Small intestine (tissue), 16 donors: ENCODE measurements at places on chromosomes 3 and 15.

DNA sequence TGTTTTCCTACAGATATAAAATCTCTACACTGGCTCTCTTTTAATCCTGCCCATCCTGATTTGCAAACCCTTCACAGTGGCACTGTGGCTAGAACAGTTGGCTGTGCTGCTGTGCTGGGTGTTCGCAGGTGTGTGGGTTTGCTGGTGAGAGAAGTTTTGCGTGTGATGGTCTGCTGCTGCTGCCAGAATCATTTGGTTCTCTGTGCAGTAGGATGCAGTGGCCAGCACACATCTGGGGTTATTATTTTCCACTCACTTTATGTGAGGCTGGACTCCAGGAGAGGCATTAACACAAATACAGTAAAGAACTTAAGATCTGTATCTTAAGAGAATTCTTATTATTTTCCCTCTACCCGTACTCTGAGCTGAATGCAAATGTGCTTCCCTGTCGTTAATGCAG, 16.0 kb upstream of the PSMD6 start:
- H3K4me3 ChIP-seq: no peak overlapping the region
- H3K27ac ChIP-seq: no peak overlapping the region
- no peaks in the 10 kb centered on the region for H3K36me3 ChIP-seq
- H3K27me3 ChIP-seq: peaks cover 6% of the 10 kb centered on the region
- H3K4me1 ChIP-seq: no peaks in the 10 kb centered on the region
- no peak for DNase-seq

DNA sequence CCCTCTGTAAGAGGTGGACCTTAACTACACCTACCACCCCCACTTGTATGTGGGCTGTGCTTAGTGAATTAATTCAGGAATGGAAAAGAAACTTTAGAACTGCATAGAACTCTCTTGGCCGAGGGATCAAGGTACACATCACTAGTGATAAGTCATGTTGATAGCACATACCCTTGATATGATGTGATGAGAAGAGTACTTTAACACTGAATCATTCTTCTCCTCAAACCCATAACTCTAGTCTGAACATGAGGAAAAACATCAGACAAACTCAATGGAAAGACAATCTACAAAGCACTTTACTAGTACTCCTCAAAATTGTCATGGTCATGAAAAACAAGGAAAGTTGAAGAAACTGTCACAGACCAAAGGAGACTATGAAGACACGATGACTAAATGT, 87.6 kb downstream of the P2RY1 start:
- H3K36me3 ChIP-seq: no peaks in the 10 kb centered on the region
- no peaks in the 10 kb centered on the region for H3K4me1 ChIP-seq
- no peaks in the 10 kb centered on the region for H3K27me3 ChIP-seq
- H3K27ac ChIP-seq: no peak overlapping the region
- peak; percentile 19 for DNase-seq

DNA sequence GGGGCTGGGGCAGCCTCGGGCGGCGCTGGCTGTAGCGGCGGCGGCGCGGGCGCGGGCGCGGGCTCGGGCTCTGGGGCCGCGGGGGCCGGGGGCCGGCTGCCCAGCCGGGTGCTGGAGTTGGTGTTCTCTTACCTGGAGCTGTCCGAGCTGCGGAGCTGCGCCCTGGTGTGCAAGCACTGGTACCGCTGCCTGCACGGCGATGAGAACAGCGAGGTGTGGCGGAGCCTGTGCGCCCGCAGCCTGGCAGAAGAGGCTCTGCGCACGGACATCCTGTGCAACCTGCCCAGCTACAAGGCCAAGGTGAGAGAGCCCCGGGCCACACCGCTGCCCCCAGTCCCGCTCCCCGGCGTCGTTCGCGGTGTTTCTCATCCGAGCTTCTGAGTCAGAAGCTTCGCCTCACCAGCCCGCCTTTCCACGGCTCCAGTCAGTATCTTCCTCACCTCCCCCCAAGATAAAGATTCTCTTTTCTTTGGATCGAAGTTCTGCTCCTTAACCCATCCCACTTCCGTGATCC, 600 bp downstream of the FBXO45 start:
- H3K4me3 ChIP-seq: peak overlapping the region; percentile 92
- peak; percentile 46 for DNase-seq
- peak overlapping the region; percentile 80 for H3K27ac ChIP-seq

- H3K4me3 ChIP-seq: no peak overlapping the region
- H3K27me3 ChIP-seq: no peaks in the 10 kb centered on the region
- no peak overlapping the region for H3K27ac ChIP-seq
- H3K4me1 ChIP-seq: no peaks in the 10 kb centered on the region
- DNase-seq: no peak
- peaks cover 20% of the 10 kb centered on the region for H3K36me3 ChIP-seq
These were observed 21.2 kb downstream of the NR1D2 start for GRCh38 chr3:23966328-23966727.

DNA sequence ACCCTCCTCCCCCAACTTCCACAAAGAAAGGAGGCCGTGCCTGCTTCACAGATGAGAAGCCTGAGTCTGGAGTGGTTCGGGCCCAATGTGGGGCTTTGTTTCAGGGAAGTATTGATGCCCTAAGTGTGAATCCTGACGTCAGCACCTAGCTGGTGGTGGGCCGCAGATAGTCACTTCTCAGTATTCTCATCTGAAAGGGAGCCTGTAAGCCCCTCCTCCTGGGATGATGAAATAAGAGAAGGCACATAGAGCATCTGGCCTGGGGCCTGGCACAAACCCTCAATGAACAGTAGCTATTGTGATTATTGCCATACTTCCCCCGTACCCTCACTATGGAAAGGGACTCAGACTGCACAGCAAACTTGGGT, 24.8 kb downstream of the LINGO1 start:
- no peaks in the 10 kb centered on the region for H3K4me1 ChIP-seq
- no peak for DNase-seq
- H3K27ac ChIP-seq: no peak overlapping the region
- no peaks in the 10 kb centered on the region for H3K36me3 ChIP-seq

GRCh38 chr3:141360888-141361598, 7.3 kb upstream of the ZBTB38 start:
- DNase-seq: peak; percentile 68
- H3K27me3 ChIP-seq: no peaks in the 10 kb centered on the region
- no peak overlapping the region for H3K4me3 ChIP-seq
- peaks cover 25% of the 10 kb centered on the region for H3K36me3 ChIP-seq

DNA sequence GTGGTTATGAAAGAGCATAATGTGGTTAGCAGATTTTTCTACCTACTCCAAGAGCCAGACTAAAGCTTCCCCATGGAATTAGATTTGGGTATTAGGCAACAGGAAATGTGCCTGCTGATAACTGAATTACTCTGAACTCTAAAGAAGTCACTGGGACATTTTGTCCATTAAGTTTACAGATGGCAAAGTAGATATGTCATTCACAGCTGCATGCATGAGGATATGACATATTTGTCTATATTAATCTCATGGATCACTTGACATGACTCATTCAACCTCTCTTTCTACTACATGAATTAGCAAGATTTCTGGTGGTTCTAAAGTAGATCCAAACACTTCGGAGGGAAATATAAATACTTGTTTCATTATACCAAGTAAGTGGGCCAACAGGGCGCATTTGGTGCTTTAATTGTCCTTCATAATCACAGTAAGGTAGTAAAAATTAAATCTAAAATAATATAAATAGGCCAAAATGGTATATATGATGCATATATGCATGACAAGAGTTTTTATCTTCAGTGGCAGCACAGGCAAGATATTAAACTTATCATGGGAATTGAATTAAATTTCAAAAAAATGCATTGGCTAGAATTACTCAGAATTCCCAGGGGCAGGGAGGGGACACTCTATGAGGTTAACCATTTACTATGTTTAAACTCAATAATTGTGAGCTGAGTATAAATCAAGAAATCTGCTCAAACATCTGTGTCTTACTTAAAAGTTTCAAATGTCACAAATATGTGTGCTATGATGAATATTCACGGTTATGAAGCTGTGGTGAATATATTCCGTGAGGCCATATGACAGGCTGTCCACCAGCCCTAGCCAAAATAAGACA, 365.3 kb upstream of the KCNMB2 start:
- no peaks in the 10 kb centered on the region for H3K36me3 ChIP-seq
- no peaks in the 10 kb centered on the region for H3K4me1 ChIP-seq
- no peak for DNase-seq
- no peak overlapping the region for H3K4me3 ChIP-seq
- no peaks in the 10 kb centered on the region for H3K27me3 ChIP-seq

DNA sequence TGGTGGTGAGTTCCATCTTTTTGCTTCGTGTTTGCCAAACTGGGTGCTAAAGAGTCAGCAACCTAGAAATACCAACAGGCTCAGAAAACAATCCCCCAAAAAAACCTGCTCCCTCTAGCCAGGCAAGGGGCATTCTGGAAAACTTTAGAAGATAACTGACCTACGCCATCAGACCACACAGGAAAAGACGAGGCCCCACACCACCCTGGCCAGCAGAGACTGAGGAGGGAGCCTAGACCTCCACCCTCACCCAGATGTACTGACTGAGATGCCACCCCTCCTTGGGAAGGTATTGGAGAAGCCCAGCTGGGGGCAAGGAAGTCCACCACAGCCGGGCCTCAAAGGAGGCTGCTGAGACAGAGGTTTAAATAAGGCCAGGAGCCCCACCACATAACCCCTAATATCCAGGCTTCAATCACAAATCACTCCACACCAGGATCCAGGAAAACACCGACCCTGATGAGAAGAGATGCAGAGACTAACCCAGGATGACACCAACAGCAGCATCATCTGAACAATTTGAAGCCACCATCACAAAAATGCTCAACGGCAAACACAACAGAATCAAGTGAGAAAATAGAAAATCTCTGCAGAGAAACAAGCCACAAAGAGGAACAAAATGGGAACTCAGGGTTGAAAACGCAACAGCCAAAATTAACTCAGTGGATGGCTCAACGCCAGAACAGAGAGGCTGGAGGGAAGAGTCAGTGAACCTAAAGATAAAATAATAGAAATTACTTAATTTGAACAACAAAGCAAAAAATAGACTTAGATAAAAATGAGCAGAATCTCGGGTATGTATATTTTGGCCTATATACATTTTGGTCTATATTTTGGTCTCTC, 61.0 kb downstream of the TPRA1 start:
- no peaks in the 10 kb centered on the region for H3K4me1 ChIP-seq
- H3K27ac ChIP-seq: no peak overlapping the region
- H3K4me3 ChIP-seq: no peak overlapping the region
- DNase-seq: no peak

GRCh38 chr3:121481106-121481880, 64.5 kb downstream of the POLQ start:
- no peaks in the 10 kb centered on the region for H3K4me1 ChIP-seq
- H3K4me3 ChIP-seq: no peak overlapping the region
- no peak for DNase-seq
- no peak overlapping the region for H3K27ac ChIP-seq

GRCh38 chr3:45417930-45418847, 29.8 kb downstream of the LARS2 start:
- H3K4me1 ChIP-seq: peaks cover 1% of the 10 kb centered on the region
- H3K36me3 ChIP-seq: no peaks in the 10 kb centered on the region
- no peaks in the 10 kb centered on the region for H3K27me3 ChIP-seq
- DNase-seq: no peak
- H3K4me3 ChIP-seq: no peak overlapping the region
- H3K27ac ChIP-seq: no peak overlapping the region

DNA sequence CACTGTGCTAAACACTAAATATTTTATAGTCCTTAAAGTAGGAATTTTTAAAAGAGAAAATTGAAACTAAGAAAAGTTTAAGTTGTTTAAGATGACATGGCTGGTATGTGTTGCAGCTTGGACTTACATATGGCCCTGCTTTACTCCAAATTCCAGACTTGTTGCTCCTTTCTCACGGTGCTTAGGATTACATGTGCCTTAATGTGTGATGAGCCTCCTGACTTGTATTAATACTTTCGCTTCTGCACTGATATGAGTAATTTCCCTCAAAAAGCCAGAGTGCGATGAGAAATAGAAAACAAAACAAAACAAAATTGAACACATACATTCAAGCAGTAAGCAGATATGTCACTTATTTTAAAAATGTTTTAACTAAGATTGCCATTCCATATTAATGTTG, 250.2 kb downstream of the VGLL3 start:
- H3K36me3 ChIP-seq: no peaks in the 10 kb centered on the region
- H3K27ac ChIP-seq: no peak overlapping the region

DNA sequence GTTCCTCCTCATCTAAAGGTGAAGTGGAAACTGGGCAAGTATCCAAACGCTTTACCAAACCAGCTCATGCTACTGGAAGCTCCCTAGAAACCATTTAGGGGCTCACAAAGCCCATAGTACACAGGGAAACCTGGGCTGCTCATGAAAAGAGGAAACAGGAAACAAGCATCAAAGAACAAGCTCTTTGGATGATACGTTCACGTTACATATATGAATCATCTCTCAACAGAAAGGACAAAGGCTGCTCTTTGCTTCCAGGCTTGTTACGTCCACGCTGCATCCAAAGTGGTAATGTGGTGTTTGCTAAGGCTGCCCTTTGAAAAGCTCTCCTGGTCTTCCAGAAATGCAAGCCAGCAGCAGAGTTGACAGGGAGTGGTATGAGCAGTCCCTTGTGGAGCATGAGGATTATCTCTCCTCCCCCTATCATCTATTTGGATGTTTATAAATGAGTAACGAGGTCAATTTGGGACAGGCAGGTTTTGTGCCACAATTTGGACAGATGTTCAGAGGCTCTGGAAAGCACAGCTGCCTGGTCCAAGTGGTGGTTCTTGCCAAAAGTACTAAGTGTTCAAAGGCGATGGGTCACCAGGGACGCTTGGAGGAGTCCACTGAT, 98.0 kb upstream of the RORA start:
- H3K27me3 ChIP-seq: no peaks in the 10 kb centered on the region
- H3K27ac ChIP-seq: no peak overlapping the region
- DNase-seq: no peak
- H3K4me3 ChIP-seq: no peak overlapping the region

GRCh38 chr3:135853981-135854380, 111.5 kb upstream of the PPP2R3A start:
- no peak for DNase-seq
- no peaks in the 10 kb centered on the region for H3K36me3 ChIP-seq
- no peak overlapping the region for H3K4me3 ChIP-seq
- H3K27ac ChIP-seq: no peak overlapping the region
- no peaks in the 10 kb centered on the region for H3K27me3 ChIP-seq

DNA sequence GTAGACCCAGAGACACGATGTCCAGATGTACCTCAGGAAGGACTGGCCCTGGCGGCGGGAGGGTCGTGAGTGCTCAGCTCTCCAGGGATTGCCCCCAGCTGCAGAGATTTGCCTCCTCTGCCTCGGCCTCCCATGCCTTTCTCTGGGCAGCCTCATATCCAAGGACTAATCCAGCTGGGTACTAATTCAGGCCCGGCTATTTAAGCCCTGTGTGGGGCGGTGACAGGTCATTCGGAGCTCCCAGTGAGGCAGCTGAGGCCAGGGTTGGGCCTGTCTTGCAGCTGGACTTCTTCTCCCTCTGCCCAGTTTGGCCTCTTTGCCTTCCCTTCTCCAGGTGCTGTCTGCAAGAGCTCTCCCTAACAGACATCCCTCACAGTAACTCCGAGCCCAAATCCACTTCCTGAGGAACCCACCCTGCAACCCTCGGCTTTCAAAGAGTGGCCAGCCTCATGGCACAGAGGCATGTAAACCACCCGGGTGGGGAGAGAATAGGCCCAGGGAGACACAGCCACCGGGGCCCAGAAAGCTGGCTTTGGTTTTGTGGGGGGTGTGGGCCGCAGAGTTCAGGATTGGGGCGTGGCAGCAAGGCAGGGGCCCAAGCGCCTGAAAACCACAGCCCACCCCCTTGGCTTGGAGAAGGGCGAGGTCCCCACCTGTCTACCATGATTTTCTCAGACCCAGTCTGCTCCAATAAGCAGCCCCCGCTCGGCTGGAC, 85.8 kb downstream of the PPCDC start:
- no peaks in the 10 kb centered on the region for H3K27me3 ChIP-seq
- H3K36me3 ChIP-seq: no peaks in the 10 kb centered on the region
- H3K4me1 ChIP-seq: no peaks in the 10 kb centered on the region
- DNase-seq: no peak

GRCh38 chr3:5272387-5272786, 84.9 kb downstream of the EDEM1 start:
- H3K4me3 ChIP-seq: no peak overlapping the region
- no peaks in the 10 kb centered on the region for H3K4me1 ChIP-seq
- no peak for DNase-seq
- H3K27me3 ChIP-seq: no peaks in the 10 kb centered on the region
- no peaks in the 10 kb centered on the region for H3K36me3 ChIP-seq
- H3K27ac ChIP-seq: no peak overlapping the region
